ENCODE measurements at places on chromosomes 4 and X.
A peak's percentile ranks its signal among the peaks of the same experiment; 100 is the strongest.

- no peak for DNase-seq
Observed at GRCh38 chrX:42128020-42128419, 204.7 kb upstream of the CASK start.

- no peak for DNase-seq
Observed at GRCh38 chr4:165367040-165367439, 11.8 kb upstream of the CPE start.

DNA sequence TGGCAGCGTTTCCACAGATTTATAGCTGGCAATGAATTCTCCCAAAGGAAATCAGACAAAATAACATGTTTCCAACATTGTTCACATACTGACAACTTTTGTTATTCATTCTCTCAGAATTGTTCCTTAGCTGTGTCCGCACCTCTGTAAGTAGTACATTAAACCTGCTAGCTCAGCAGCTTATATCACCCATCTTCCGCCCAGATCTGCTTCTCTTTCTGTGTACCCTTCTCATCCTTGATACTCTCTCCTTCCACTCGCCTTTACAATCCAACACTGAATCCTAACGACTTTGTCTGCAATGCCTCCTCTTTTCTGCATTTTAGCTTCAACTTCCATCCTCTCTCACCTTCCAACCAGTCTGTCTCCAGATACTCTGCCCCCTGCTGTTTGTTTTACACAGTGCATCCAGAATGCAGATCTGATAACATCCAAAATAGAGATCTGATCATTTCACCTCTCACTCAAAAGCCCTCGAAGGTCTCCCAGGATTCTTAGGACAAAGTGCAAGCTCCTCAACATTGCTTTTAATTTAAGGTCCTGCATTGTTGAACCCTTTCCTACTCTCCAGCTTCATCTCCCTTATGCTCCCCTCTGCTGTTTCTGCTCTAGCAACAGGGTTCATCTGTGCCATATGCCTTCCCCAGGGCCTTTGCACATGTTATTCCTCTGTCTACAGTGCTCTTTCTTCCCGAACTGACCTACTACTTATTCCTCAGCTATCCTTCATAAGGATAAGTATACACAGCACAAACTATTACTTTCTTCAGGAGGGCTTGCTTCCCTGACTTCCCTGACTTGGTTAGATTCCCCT, 67.3 kb upstream of the VBP1 start:
- DNase-seq, result peak; percentile 27

DNA sequence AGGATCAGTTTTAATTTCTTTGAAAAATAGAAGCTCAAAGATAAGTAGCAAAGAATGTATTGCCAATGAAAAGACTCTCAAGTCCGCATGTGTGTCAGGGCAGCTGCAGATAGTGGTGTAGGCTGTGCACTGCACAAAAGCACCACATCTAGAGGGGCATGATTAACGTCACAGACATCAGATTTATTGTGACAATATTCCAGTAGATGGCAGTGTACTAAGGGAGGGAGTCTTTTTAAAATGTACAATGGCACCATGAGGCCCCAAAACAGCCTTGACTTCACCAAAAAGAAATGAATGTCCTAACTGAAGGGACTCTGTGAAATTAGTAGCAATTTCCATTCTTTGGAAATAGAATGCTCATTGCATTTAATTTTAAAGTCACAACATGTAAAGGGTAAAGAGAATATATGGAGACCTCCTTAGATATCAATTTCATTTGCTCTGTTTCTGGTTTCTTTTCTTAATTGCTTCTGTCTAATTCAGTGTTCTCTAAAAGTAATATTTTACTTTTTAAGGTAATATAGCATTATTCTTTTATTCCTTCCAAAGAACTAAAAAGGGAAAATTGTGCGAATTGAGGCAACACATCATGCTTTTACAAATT, 98.4 kb downstream of the ZNF827 start:
- DNase-seq, result no peak

GRCh38 chr4:113893546-113893945, 85.9 kb downstream of the ARSJ start:
- no peak for DNase-seq

DNA sequence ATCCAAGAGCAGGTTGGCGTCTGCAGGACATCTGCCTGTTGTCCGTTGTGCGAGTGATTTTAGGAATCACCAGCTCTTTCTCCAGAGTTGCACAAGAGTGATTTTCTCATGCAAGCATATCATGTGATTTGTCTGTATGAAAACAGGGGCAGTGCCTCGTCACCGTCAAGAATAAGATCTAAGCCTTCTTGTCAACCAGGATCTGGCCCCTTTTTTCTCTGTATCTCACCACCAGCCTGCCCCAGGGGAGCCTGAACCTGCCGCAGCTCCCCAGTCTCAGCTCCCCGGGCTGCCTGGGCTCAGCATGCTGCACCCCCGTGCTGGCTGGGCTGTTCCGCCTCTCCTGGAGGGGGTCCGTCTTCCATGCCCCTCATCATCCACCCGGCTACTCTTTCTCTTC, 90.5 kb downstream of the STOX2 start:
- DNase-seq, result no peak

DNA sequence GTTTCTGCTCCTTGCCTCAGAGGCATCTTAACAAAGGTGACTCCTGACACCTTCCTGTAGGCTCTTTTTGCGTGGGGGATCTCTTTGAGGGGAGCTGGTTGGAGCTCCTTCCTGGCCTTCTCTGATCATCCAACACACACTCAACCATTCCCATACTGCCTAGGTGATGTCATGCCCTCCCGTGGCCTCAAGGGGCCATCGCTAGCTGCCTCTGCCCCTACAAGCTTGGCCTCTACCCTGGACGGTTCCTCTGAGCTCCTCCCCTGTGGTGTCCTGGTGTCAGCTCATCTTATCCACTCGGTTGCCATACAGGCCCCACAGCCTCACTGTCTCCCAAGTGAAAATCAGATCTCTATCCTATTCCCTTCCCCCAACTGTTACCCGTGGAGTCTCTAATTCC, 13.7 kb upstream of the ZNF185 start:
- no peak for DNase-seq

DNA sequence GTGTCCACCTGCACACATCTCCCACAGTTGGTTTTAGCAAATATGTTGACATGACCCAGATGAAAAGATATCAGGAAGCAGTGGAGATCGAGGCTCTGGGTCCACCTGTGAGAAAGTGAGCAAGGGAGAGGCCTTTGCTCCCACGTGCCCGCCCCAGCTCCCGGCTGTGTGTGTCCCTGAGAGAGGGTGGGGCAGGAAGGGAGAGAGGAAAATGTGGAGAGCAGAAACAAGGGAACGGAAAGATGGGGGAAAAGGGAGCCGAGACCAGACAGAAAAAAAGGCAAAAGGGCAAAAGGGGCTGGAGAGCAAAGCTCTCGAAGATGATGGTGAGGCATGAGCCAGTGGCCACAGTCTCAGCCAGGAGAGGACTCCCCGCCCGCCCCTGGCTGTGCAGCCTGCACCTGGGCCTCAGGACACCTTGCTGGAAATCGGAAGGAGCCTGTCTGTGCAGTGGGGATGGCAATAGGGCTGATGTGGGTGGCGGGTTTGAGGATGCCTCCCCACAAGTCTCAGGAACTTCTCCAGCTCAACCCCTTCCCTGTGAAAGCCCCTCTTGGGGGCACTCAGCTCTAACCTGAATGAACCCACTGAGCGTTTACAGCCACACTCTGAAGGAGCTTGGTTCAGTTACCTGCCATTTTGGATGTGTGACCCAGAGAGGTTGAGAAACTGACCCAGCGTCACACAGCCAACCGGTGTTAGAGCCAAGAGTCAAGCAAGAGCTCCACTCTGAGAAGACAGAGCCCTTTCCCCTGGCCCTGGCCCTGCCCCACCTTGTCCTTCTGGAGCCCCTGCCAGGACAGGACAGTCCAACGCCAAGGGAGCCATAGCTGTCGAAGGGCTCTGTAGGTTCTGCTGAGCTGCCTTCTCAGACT, 20.3 kb upstream of the MSX1 start:
- no peak for DNase-seq

GRCh38 chr4:16082041-16082425, 1.8 kb downstream of the PROM1 start:
- no peak for DNase-seq

DNA sequence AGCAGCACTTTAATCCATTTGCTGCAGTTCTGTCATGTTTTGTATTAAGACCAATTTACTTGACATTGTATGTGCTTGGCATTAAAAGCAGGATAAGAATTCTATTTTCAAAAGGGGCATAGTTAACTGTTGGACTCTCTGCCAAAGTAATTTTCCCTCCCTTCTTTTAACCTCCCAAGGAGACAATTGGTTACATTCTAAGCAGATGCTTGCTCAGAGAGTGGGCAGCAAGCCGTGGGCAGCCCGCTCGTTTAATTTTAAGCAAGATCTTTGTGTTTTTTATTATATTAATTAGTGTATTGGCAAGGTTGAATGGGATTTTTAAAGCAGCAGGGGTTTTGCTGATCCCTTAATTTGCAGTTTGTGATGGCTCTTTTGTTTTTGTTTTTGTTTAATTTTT, 37.1 kb upstream of the KLHL8 start:
- DNase-seq, result no peak

DNA sequence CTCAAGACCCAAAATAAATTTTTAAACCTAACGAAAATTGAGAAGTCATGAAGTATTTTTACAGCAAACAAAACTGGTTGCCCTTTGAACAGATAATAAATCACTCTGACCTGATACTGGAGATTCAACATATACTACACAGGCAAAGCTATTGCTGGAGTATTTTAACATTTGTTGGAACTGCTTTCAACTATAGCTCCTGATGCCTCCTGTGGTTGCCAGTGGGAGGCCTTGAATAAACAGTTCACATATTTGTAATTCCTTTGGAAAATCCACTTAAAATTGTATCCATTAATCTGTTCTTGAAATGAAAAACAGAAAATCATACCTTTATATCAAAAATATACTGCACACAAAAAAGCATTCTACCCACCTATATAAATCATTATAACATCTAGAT, 605.1 kb downstream of the KCTD8 start:
- no peak for DNase-seq

DNA sequence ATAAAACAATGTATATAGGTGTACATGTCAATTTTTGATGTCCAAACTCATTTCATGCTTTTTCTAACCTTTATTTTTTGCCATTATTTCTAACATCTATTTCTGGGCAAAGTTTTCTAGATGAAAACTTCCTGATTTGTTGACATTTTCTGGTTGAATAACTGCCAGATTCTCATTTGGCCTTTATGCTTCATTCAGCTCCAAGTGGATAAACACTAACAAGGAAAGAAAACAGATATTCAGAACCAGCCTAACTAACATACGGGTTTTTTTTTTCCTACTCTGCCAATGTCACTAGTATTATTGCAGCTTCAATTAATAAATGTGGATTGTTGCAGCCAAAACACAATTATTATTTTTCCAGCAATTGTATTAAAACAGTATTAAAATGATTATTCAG, 50.9 kb upstream of the RAP1GDS1 start:
- no peak for DNase-seq

DNA sequence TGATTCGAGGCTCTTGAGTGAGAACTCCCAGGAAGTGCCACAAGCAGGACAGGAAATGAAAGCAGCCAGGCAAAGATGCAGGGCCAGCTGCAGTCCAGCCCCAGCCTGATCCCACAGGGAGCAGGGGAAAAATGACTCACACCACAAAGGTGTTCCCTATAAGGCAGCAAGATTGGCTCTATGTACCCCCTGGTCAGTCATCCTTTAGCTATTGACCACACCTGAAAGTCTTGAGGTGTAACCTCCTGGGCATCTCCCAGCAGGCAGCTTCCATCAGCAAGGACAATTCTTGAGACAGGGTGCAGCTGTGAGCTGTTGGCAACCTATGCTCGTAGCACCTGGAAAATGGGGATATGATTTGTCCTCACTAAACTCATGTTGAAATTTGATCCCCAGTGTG, 27.9 kb upstream of the EXOC1L start:
- DNase-seq, result no peak

DNA sequence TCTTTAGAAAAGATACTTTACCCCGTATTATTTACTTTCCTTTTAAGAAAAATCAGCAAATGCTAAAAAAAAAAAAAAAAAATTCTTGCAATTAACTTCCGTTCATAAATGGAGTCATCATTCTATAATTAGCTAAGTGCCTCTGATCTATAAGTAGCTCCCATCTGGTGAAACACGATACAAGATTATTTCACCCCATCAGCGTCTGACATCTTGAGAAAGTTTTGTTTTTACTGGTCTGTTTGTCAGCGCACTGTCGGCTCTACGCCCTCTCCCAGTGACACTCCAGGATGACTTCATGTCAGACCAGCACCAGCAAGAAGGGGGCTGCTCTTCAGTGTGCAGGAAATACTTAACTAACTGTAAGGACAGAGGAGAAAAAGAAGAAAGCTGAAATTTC, 108.3 kb downstream of the AFAP1 start:
- peak; percentile 50 for DNase-seq

Data from stimulated activated CD4-positive, alpha-beta T cell treated with anti-CD3 and anti-CD28 coated beads, Interleukin-2, amount 100 ng/mL, for 24 hours (primary cell).